Fibroblast of the aortic adventitia (primary cell): ENCODE measurements at places on chromosomes 16 and 17. TPM values are rescaled to one million over a fixed set of nuclear protein-coding genes. Genes with fewer than 3 reads are reported as not detected.

Gene CTRB1
- total RNA-seq, result not detected in 2 replicates

Gene PPP1R27
- not detected in 2 replicates for total RNA-seq

Gene C17orf100
- total RNA-seq, result 0.57 and 0.63 TPM in 2 replicates

Gene KRT9
- total RNA-seq, result not detected in 2 replicates

Gene LLGL1
- total RNA-seq, result 23.3 and 40.7 TPM in 2 replicates

Gene SLC47A2
- total RNA-seq, result 0.33 TPM in 1 of 2 replicates, not detected in the other

Gene TBC1D3D
- total RNA-seq, result not detected in 2 replicates

Gene PPM1E
- total RNA-seq, result 0.41 and 0.45 TPM in 2 replicates

Gene ACSM5
- total RNA-seq, result not detected in 2 replicates

DNA sequence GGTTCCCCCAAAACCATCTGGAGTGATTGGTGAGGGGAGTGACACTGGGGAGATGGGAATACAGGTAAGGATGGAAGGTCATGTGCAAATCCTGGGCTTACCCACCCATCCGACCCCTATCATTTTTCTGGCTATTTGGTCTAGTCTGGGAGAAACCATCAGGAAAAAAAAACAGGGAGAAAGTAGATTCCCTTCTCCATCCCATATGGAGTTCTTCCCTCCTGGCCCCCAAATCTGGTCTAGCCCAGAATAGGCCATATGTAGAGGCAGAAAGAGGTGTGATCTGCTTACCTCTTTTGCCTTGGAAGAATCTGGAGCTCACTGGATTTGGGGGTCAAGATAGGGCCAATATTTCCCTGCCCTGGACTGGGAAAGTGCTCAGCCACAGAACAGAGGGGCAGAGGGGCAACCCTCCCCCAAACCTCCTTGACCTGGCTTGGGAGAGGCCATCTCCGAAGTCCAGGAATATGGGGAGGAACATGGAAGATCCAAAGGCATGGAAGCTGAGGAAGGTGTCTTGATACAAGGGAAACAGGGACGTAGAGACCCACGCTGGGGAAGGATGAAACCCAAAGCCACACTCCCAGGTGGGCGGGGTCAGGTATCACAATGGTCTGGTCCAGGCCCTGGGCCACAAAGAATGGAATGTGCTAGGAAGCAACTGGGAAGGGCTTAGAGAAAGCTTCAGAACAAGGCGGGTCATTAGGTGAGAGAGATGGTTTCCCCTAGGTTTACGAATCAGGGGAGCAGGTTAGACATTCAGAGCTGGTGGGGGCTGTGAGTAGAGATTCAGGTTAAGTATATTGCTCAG lies 16.2 kb downstream of the CHRNB1 start:
- no peak for DNase-seq

DNA sequence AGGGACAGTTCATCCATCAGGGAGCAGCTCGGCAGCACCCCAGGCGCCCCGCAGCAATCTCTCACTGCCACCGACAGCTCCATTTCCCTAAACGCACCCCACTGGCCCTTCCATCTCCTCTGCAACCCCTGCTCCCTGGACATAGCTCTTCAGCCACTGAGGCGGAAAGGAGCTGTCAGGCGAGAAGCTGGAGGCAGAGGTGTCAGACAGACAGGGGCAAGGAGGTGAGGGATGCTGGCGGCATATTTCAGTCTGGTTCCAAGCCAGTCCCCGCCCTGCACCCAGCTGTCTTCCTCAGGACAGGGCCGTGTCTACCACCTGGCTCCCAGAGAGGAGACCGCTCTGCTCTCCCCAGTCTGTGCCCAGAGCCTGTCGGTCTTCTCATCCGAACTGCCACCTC lies 9.7 kb downstream of the ACLY start:
- DNase-seq, result no peak

- no peak for DNase-seq
Observed at GRCh38 chr16:13426269-13426668, 493.7 kb upstream of the ERCC4 start.

DNA sequence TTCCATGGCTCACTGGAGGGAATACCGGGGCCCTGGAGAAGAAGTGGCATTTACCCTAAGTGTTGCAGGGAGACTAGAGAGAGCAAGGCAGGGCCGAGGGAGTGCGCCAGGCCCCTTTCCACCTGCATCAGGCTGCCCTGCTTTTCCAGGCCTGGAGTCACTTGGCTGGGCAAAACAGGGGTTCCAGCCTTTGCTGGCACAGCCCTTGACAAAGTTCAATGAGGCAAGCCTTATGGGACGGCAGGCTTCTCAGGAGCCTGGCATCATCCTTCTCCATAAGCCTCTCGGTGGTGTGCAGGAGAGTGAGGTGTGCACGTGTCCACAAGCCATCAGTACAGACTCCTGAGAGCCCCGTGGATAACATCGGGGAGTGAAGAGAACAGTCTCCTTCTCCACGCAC lies 27.1 kb downstream of the CACNA1G start:
- DNase-seq, result no peak

GRCh38 chr17:48612854-48613691 lies 2.0 kb downstream of the HOXB8 start:
- DNase-seq, result no peak

GRCh38 chr17:73301369-73301768 lies 10.4 kb downstream of the CDC42EP4 start:
- no peak for DNase-seq

GRCh38 chr16:85681255-85681654 lies 7.5 kb downstream of the GINS2 start:
- DNase-seq, result no peak

- DNase-seq, result peak; percentile 37
Observed at GRCh38 chr17:18191236-18191667, 7.6 kb downstream of the ALKBH5 start.

DNA sequence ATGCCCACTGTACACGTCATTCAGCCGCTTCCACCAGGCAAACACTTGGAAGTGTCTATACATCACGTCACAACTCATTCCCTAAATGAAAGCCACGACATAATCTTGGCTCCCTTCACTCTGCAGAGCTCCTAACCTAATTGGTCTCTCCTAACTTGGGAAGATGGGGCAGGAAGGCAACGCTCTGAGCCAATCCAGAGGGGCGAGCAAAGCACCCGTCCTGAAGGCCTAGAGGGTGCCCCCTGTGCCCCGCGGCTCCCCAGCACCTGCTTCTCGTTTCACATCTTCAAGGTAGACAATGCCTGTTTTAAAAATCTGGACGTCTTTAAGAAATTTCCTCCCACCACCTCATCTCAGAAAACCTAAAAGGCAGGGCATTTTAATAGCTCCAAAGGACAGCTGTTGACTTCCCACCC lies 1.0 kb downstream of the CSNK2A2 start:
- peak; percentile 10 for DNase-seq

DNA sequence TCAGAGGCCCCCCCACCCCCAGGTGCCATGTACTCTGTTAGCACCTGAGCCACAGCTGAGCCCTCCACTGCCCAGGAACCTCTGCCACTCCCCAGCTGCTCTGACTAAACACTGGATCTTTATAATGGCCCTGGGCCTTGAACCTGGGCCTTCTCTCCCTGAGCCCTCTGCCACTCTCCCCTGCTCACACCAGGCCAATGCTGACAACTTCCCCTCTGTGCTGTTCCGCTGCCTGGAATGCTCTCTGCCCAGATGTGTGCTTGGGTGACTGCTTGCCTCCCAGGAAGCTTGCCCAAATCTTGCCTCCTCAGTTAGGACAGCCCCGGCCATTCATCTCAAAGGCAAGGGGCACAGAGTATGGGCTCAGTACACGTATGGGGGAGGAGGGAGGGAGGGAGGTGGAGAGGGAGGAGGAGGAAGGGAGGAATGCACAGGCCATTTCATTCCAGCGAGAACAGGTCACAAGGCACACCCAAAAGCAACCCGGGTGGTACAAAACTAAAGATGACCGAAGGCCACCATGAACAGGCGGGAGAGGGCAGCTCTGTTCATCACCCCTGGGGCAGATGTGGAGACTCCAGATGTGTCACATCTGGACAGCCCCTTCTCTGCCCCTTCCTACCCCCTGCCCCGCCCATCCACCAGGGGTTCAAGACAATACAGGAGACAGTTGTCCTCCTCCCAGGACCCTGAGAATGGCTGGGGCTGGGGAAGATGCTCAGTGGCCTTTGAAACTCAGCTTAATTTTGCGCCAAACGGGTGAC lies 15.3 kb upstream of the TNFRSF13B start:
- DNase-seq, result no peak

- DNase-seq, result no peak
Observed at GRCh38 chr17:59342681-59343131, 11.3 kb downstream of the YPEL2 start.

GRCh38 chr17:37194208-37194607 lies 181.6 kb upstream of the C17orf78 start:
- no peak for DNase-seq

DNA sequence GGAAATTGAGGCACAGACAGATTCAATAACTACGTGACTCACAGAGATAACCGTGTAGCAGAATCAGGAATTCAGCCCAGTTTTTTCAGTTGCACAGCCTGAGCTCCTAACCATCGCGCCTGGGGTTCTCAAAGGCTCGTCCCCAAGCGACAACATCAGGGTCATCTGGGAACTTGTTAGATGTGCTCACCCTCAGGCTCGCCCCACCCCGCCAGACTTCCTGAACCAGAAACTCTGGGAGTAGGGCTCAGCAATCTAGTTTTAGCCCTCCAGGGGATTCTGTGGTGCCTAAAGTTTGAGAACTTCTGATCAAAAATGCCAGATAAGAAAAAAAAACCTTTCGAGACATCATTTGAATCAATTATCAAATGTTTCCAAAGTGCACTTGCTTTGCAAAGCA lies 559.8 kb downstream of the WWOX start:
- DNase-seq, result no peak

GRCh38 chr17:40486522-40487370 lies 14.7 kb downstream of the TNS4 start:
- DNase-seq, result peak; percentile 94

- peak; percentile 18 for DNase-seq
Observed at GRCh38 chr16:15608398-15609285, 34.3 kb downstream of the MARF1 start.

DNA sequence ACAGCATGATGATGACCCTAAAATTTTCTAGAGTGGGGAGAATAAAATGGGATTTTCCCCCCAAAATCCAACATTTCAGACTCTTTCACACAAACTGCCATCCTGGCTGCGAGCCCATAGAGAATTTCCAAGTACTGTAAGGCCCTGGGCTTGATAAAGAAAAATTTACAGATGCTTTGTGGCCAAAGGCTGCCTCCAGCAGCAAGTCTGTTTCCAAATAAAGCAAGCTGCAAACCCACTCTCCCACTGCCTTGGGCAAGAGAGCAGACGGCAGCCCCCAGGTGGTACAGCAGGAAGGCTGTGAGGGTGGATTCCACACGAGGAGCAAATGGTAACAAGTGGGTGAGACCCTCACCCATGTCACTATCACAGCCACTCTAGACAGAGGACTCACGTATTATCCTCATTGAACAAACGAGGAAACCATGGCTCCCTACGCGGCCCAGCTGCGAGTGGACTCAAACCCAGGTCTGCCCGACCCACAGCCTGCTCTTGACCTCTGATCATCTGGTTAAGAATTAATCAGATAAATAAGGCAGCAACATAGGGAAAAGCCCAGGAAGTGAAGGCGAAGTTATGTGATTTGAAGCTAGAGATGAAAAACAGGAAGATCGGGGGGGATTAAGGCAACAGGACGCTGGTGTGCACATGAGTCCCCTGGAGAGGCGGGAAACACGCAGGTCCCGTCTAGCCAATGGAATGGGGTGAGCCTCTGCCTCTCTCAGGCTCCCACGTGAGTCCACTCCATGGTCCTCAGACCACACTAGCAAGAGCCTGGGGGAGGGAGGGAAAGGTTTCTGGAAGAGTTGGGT lies 37.4 kb downstream of the AXIN2 start:
- DNase-seq, result peak; percentile 45

DNA sequence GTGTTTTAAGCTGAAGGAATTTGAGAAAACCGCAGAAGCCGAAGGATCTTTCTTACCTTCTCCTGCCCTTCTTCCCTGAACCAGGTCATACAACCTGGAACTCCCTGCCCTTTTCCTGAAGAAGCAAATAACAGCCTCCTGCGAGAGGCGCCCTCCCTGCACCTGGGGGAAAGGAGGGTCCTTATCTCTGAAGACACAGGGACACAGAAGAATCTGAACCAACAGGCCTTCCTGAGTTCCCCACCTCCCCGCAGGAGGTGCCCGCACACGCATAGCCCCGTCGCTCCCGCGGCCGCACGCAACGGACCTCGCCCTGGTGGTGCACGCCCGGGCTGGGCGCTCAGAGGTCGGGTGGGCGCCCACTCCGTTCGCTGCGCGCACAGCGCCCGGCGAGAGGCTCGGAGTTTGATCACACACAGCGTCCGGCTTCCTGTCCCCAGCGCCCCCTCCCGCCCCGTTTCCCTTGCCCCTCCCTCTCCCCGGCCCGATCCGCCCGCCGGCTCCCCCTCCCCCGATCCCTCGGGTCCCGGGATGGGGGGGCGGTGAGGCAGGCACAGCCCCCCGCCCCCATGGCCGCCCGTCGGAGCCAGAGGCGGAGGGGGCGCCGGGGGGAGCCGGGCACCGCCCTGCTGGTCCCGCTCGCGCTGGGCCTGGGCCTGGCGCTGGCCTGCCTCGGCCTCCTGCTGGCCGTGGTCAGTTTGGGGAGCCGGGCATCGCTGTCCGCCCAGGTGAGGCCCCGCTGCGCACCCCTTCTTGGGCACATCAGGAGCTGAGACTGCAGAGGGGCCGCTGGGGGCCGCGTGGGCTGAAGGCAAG lies at the start of gene TNFSF12:
Gene TNFSF12, plus strand, starts transcription at position 474 of the 816 bp plus-strand sequence. Its CDS starts 96 bp downstream, at position 570.
- DNase-seq, result peak; percentile 16

GRCh38 chr17:55238931-55239297 lies 25.8 kb upstream of the HLF start:
- DNase-seq, result no peak

DNA sequence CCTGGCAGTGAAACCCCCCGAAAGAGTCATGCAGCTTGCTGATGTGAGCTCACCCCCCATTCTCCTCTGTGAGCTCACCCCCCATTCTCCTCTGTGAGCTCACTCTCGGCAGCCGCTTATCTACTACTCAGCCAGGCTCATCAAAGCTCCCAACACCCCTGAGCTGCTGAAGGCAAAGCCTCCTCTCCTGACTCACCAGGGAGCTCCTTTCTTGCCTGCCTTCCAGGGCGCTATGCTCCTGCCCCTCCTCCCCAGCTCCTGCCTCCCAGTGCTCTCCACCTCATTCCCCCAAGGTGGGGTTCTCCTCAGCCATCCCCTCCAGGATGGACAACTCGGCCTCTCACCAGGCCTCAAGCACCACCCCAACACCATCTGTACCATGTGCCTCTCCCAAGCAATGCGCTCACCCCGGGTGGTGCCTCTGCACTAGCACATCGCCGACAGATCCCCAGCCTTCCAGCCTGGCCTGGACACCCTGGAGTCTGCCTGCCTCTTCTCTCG lies 27.7 kb upstream of the FAAP100 start:
- peak; percentile 82 for DNase-seq
